ENCODE measurements at places on chromosomes 5 and 9.

- no peak for DNase-seq
Measured at GRCh38 chr9:137428841-137429545, 5.8 kb downstream of the NOXA1 start.

- DNase-seq: no peak
Measured at GRCh38 chr5:181170237-181170825, 22.9 kb downstream of the OR2V2 start.

DNA sequence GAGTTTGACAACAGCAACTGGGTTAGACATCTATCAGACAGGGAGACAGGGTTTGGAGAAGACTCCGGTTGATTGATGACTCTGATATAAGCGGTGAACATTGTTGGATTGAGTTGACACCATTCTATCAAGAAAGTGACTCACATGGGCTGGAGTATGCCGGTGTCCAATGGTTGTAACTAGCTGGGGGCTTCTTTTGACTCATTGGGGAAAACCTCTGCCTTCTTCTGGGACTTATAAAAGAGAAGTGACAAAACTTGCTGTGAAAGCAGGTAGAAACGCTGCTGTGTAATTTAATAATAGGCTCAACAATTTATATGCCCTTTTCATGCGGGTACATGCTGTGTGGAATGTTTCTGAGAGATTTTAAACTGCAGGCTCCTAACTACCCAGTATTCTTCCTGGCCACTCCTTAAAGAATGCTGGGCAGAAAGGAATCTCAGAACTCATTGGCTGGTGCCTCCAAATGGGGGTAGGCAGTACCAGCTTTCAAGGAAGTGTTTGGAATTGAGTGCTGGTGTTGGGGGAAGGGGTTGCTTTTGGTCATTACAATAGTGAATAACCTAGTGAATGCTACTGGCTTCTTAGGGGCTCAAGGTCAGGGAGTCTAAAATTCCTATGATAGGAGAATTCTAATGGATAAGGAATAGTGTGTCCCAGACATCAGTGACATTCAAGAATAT lies 43.9 kb downstream of the FYB1 start:
- DNase-seq: no peak

DNA sequence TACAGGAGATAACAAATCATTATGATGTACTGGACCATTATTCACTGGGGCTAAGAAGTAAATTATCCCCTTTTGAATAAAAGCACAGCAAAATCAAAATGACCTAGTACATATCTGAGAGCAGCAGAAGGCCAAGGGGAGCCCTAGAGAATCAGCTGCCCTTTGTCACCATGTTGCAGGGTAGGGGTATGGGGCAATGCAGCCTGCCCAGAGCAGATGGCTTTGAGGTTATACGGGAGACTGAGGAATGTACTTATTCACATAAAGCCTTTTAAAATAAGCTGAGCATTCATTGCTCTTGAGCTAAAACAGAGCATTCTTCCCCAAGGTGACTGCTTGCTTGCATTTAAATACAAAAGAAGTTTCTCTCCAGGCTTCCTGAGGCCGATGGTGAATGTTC lies 2.6 kb upstream of the TNFAIP8 start:
- DNase-seq: no peak

DNA sequence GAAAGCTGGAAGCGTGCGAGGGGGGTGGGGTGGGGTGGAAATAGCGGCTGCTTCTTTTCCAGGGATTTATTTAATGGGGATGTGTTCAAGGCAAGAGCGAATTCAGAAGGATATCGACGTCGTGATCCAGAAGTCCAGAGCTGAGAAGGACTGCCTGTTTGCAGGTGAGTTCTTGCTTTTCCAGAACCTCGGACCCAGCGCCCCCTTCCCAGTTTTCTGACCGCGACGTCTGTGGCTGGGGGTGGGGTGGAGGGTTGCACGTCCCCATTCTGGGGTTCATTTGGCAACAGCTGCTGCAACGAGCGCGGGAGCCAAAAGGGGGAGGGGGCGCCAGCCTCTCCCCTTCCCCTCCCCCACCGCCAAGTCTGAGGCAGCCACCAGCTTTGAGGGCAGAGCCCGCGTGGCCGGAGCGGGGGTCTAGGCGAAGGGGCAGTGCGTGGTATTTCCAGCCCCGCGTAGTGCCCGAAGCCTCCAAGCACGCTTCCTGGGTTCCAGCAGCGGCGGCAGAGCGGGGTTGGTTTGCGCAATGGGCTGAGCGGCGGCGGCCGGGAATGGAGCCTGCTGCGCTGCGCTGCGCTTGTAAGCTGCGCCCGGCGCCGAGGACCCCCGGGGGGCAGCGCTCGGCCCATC lies 701 bp downstream of the PARP8 start:
- peak; percentile 6 for DNase-seq

DNA sequence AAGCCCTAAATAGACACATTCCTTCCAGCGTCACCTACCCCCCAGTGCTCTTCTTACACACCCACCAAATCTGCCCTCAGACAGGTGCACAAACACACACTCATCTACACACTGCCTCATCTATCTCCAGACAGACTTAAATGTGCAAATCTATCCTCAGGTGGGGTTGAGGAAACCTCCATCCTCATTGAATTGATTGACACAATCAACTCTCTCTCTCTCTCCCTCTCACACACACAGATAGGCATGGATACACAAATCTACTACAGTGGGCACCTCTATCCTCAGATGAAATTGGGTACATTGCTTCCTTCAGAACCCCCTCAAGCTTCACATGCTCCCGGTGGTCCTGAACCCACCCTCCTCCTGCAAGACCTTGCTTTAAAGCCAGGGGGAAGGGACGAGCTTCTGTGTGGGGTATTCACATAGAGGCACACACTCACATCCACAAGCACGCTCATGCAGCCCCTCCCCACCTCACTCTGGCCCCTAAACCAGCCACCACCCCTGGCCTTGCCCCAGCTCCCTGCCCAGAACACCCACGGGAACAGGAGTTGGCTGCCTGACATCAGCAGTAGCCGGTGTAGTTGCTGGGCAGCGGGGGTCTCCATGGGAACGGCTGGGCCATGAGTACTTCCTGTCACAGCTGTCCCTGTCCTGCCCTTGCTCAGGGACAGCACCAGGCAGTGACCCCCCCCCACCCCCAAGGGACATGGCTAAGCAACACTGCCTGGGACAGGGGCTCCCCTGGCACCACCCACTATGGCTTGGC lies 22.8 kb downstream of the PCDH1 start:
- DNase-seq: no peak

GRCh38 chr5:89421035-89421434 lies 538.1 kb upstream of the MEF2C start:
- DNase-seq: no peak

DNA sequence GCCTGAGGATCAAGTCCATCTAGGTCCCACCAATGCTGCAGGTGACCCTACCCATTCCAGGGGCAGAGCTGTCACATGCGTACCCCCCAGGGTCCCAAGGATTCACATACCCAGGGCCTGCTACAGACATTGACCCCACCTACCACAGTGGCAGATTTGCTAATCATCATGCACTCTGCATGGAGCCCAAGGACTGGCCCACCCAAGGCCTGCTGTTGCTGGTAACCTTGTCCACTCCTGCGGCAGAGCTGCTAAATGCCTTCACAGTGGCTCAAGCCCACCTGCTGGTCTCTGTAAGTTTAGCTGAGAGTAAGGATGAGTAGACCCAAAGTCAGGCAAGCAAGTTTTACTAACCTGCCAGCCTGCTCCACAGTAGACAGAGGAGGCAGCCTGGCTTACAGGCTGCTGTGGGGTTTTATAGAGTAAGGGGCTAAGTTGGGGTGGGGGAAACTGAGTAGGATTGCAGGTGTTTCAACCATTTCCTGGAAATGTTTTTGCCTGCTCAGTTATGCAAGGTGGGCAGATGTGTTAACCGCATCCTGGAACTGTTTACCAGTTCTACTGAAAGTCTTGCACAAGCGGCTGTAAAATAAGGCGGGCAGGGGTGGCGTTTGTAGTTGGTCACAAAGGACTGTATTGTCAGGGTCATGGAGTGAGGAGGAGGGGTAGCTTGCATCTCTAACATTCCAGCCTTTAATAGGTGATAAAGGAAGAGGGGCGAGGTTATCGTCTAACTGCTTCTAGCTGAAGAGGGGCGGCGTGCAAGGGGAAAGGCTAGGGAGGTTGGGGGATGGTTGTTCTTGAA lies 2163.5 kb upstream of the WWC1 start:
- no peak for DNase-seq

DNA sequence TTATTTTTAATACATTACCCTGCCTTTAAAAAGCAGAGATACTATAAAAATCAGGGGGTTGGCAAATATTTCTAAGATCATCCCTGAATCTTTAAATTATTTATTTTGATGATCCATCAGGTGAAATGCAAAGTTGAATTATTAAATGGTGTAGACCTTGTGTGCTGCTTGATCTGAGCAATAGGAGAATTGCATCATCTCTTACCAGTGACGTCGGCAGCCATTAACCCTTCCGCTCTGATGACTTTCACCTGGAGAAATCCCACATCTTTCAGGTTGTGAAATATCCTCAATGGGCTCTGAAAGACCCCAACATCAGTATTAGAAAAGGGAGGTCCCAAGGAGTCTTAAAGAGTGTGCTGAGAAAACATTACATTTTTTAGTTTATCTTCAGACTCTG lies 270.2 kb downstream of the SLF1 start:
- DNase-seq: no peak

- no peak for DNase-seq
Measured at GRCh38 chr5:99088309-99088708, 159.5 kb upstream of the CHD1 start.

DNA sequence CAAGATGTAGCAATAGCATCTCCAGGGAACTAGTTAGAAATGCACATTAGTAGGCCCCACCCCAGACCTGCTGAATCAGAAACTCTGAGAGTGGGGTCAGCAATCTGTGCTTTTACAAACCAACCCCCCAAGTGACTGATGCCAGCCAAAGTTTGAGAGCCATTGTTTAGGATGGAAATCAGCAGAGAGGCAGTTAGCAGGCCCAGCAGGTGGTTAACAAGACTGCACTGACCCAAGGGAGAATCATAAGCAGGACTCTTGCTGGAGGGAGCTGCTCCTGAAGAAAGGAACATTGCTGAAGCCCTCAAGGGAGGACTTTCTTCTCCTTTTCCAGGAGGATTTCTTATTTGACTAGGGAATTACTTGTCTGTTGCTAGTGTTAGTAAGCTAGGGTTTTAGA lies 74.2 kb upstream of the SLC12A2 start:
- DNase-seq: no peak

DNA sequence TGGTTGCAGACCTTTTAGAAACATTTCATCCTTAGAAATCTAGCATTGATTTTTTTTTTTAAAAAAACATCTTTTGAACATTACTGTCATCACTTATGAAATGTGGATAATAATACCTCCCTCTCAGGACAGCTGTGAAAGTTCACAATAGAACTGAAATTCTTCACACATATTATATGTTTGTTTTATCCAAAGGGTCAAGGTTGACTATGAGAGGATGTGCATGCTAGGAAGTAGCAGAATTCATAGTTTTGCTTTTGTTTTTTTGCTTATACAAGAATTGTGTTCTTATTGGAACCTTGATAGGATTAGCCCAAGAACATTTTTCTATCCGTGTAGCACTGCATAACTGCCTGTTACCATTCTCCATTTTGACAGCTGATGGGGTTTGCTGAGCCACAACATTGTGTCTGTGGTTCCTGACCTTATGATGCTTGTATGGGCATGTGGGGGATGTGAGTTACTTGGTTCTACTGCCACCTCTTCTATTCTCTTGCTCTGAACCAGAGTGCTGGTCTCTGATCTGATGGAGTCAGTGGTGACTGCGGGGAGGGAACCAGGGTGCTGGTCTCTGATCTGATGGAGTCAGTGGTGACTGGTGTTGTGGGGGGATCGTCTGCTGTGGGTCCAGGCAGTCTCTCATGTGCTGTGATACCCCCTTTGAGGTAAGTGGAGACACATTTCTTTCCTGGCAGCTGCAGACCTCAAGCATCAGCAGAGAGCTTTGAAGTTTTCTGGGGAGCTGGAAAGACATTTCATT lies 27.1 kb upstream of the ACTBL2 start:
- DNase-seq: no peak

DNA sequence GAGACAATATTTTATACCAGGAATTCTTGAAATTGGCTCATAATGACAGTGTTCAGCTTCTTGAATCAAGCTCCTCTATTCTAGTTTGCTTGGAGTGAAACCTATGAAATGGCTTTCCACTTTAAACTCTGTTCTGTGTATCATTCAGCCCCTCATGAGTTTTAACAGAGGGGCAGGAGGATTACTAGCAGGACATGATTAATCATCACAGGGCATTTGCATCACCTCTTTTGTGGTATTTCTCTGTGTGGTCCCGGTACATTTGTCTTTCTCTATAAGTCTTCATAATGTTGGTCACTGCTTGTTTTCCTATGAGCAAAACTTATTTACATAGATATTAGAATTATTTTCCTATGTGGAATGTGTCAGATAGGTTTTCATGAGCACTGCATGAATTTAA lies 21.2 kb downstream of the CAST start:
- DNase-seq: no peak

GRCh38 chr5:448061-448765 lies 5.2 kb downstream of the EXOC3 start:
- no peak for DNase-seq

DNA sequence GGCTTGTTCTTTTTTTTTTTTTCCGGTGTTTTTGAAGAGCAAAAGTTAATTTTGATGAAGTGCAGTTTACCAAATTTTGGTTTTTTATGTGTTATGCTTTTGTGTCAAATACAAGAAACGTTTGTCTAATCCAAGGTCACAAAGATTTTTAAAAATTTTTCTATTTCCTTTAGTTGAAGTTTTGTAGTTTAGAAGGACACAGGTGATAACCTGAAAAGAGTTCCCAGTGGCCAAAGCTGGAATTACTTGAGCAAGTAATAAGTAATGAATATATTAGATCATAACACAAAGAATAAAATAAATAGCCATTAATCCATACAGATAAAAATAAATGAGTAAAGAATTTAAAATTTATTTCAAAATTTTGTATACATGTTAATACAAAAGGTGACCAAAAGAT lies 71.5 kb downstream of the FCHO2 start:
- DNase-seq: no peak

DNA sequence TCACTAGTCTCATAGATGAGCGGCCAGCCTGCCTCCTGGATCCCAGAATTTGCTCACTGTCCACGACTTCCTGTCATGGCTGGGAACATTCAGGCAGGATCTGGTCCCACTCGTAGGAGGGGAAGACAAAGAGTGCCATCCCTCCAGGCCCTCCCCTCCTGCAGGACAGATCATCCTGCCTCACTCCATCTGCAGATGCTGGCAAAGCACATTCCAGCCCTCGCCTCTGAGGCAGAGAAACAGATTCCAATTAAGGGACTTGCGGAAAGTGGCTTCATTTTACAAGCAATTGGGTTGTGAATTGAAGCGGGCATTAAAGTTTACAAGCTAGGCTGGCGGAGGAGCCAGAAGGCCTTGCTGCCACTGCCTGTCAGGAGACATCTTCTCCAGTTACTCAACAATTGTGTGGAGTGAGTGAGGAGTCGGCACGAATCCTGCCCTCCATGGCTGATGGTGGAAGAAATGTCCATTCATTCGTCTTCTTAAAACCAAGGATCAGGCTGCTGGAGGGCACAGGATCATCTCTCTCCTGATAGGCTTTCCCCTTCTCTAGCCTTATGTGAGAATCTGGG lies 41.8 kb upstream of the KCNMB1 start:
- DNase-seq: no peak

- DNase-seq: no peak
Measured at GRCh38 chr9:128249558-128249907, 26.3 kb downstream of the GOLGA2 start.

GRCh38 chr9:14296495-14297113 lies 17.3 kb downstream of the NFIB start:
- no peak for DNase-seq

GRCh38 chr9:132411091-132411508 lies 1.1 kb downstream of the CFAP77 start:
- peak; percentile 55 for DNase-seq
